ENCODE measurements at places on chromosomes 7 and 10.
A peak's percentile ranks its signal among the peaks of the same experiment; 100 is the strongest.

DNA sequence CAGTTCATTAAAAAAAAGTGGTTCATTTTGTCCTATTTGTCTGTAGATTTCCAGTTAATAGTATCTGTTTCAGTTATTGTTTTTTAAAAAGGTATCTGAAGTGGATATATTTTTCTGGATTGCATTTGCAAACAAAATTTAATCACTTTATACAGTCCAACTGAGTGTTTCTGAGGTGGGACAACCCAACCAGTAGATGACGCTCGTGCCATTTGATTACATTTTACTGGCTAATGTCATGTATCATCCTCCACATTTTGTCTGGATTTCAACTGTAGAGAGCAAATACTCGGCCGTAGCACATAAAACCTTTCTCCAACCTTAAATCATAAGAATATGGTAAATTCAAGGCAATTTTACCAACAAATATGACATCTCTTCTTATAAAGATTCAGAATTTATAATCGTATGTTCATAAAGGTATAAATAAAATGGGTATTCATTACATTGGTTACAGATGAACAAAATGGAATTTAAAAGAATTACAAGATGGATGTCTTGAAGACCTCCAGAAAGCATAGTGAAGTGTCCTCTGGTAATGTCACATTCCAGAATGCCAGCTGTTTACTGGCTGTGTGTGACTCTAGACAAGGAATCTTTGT is 789.0 kb downstream of the PHTF2 start:
- DNase-seq, result peak; percentile 69

- DNase-seq, result peak; percentile 73
Observed at GRCh38 chr7:30226614-30227268, 57.7 kb upstream of the ZNRF2 start.

GRCh38 chr10:73818402-73818801 is 7.0 kb upstream of the NDST2 start:
- DNase-seq, result no peak

DNA sequence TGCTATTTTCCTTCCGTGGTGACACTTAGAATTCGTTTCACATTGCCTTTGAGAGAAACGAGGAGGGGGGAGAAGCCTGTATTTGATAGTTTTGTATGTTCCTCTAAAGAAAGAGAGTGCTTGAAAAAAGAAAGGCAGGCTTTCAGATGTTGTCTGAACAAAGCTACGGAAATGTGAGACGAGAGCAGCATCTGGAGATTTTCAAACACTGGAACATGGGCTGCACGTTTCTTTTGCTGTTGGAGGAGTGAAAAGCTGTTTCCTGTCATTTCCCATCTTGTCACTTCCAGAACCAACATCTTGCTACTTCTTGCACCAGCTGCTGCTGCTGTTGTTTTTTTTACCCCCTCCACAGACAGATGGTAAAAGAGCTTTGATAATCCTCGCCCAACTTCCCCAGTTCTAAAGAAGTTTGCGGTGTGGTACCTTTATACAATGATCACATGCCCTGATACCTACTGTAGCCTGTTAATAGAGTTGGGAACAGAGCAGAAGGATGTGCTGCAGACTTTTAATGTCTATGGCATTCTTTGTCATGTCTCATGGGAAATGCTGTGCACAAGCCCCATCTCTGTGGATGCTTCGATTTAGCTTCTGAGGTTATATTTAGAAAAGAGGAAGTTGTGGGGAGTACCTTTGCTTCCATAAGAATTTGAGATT is 408.1 kb downstream of the AUTS2 start:
- no peak for DNase-seq

DNA sequence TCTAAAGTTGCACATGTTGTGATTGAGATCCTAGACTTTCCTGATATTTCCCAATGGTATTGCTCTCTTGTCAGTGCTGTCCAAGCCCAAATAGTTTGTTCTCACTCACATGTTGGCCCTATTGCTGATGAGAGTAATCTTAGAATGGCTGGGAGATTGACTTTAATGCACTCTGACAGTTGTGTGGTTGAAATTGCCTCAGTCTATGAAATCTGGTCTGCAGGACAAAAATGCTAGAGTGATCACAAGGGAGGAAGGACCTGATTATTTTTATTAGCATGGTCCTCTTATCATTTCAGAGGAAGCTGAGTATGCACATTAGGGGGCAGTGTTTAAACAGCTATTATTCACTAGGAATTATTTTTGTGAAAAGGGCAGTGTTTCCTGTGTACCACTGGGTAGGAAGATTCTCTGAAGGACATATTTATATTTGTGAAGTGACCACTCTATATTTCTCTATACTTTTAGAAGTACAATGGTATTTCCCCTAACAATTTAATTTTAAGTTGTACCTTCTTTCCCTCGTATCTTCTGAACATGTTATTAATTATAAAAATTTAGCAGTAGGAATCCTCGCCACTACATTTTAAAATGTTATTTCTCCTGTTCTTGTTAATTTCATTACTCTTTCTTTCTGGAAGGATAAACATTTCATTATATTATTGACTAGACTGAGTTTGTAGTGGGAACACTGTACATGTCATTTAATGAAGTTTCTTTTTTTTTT is 64.4 kb downstream of the SUGCT start:
- no peak for DNase-seq
